ENCODE measurements at places on chromosomes 1 and 21. TPM values are rescaled to one million over a fixed set of nuclear protein-coding genes. Genes with fewer than 3 reads are reported as not detected.

Gene NHLH1
- total RNA-seq, result not detected

Gene BTG2
- total RNA-seq, result 38.0 TPM

Gene EFNA3
- total RNA-seq, result not detected

Gene TMEM240
- not detected for total RNA-seq

Gene C1orf74
- 5.0 TPM for total RNA-seq
